AG04449 (cell line): ENCODE measurements at places on chromosomes 2 and 18.
A peak's percentile ranks its signal among the peaks of the same experiment; 100 is the strongest.

GRCh38 chr2:135701442-135701841 lies 40.2 kb upstream of the UBXN4 start:
- peak; percentile 12 for DNase-seq

DNA sequence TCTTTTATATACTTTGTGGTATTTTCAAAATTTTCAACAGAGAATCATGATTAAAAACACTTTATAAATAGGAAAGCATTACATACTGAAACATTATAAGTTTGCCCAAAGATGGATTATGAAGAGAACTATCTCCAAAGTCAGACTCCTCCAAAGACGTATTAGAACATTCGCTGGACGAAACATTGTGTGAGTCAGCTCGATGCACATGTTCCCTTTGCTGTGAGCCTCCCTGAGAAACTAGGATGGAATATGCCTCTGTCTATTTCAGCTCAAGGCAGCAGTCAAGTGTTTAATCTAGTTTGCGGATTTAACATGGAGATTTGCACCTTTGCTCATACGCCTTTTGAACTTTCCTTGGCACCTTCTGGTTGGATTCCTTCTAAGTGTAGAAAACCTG lies 92.2 kb upstream of the NCKAP5 start:
- no peak for DNase-seq

GRCh38 chr18:36298126-36298741 lies 721 bp downstream of the FHOD3 start:
- DNase-seq, result no peak

- no peak for DNase-seq
Measured at GRCh38 chr18:61985681-61986080, 92.9 kb upstream of the RNF152 start.

DNA sequence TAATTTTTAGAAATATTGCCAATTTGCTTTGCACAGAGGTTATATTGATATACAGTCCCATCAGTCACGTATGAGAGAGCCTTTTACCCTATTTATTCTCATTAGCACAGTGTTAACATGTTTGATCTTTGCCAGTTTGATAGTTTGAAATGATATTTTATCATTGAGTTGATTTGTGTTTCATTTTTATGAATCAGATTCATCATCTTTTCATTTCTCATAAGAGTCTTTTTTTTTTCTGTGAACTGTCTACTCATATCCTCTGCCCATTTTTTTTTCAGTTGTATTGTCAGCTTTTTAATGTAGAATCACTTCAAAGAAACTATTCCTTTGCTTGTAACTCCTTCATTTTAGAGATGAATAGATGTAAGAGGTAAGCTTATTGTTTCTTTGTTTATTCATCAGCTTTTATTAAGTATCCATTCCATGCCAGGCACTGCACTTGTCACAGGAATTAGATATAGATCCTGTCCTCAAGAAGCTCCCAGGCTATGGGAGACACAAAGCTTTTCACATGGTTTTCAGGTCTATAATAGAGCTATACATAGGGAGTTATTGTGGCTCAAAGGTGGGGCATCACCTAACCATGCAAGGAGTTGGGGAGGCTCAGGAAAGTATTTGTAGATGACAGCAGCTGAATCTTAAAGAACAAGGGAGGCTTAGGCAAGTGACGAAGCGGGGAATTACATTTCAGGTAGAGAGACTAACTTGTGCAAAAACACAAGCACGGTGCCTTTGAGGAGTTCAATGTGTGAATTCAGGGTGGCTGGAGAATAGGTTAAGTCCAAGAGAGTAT lies 42.1 kb downstream of the CD28 start:
- DNase-seq, result no peak

DNA sequence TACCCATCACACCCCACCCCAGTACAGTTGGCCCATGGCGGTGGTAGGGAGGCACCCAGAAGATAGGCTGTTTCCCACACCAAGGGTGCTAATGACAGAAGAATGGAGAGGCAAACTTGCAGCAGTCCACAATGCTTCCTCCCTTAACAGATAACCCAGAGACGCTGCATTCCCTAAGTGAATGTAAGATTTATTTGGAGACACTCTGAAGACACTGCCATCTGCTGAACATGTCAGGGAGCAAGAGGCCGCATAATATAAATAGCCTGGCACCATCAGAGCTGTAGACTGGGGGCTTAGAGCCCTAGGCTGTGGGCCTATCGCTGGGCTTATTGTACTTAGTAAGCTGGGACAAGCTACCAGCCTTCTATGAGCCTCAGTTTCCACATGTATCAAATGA lies 2.2 kb upstream of the IWS1 start:
- no peak for DNase-seq

DNA sequence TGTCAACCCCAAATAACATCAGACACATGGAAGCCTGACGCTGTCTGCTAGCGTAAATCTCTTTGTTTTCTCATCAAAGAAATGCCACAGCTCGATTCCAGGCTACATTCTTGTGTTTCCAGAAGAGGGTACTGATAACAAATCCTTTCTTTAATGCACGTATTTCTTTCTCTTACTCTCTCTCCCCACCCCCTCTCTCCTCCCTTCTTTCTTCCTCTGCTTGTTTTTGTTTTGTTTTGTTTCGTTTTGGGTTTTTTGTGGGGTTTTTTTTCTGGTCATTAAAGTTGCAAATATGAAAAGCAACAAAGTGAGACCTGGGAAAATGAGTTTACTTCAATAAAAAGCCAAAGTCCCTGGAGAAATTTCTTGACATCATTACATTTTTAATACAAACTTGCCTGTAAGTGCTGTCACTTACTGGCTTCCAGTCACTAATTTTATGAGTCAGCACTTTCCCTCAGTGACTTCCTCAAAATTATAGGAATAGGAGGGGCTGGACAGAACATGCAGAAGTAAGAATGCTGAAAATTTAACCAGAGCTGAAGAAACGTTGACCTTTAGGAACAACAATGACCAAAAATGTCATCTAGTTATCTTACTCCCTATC lies 106.7 kb upstream of the NABP1 start:
- DNase-seq, result no peak

DNA sequence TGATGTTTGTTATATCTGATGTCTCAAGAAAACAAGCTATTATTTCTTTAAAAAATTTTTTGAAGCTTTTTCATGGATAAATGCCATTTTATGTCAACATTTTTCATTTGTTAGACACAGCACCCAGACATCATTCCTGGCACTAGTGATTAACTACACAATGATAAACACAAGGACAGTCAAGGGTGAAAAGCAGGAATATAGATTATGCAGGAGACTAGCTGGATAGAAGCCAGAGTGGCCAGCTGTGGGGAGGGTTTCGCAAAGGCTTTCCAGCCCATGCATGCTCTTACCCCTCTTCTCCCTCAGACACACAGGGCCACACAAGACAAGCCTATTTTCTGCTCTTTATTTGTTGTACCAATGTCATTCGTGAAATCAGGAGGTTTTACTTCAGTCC lies 127.1 kb upstream of the TTC39C start:
- DNase-seq, result no peak

- DNase-seq, result no peak
Measured at GRCh38 chr2:205076405-205076804, 531.1 kb downstream of the PARD3B start.
